Activated effector memory CD4-positive, alpha-beta T cell treated with anti-CD3 and anti-CD28 coated beads, Interleukin-2, amount 50 U/mL, for 16 hours (primary cell): ENCODE measurements at places on chromosomes 16 and 17.

DNA sequence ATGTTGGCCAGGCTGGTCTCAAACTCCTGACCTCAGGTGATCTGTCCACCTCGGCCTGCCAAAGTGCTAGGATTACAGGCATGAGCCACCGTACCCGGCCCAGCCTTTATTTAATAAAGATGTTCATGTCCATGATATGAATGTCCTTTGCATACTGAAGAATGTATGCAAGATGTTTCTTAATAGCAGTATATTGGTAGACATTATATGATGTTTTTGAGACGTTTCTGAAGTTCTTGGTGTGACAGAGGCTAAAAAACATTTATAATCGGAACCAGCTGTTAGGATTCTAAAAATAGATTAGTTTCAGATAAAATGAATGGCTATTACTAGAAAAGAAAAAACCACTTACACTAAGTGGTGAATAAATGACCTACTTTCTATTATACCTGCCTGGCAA lies 11.8 kb downstream of the PDZD9 start:
- DNase-seq: no peak

DNA sequence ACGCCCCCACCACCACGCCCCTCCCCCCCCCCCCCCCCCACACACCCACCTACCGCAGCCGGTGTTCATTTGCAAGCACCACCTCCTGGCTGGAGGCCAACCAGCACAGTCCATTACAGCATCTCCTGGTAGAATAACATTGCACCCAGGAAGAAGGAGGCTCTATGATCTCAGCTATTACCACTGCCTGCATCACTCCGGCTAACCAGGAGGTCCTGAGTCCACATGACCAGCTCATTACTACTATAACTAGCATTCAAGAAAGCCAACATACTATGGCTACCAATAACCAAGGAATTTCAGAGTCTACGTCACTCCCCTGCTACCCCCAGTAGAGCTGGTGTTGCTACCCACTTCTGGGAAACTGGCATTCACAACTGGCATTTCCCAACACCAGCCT lies 81.1 kb upstream of the ALOX12 start:
- DNase-seq: no peak

DNA sequence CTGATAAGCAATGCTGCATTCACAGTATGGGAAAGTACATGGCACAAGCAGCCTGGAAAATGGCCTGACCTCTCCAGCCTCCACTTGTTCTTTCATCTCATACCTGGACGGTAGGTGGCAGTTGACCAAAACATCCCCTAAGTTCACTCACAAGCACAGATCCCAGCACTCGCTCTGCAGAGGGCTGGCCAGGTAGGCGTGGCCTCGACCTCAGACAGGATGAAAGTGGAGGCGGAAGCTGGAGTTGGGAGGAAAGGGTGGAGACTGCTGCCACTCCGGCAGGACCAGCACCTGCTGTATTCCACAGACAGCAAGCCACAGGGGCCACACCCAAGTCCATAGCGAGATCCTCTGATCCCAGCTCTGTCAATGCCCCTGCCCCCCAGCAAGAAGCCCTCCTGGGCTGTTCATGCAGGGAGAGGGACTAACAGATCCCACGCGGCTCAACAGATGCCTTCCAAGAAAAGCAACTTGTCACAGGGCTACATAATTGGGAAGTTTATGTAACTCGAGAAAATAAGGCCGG lies 31.3 kb downstream of the ZCCHC14 start:
- peak; percentile 67 for DNase-seq

- no peak for DNase-seq
Observed at GRCh38 chr16:55499951-55500529, 8.8 kb upstream of the LPCAT2 start.

- DNase-seq: peak; percentile 67
Observed at GRCh38 chr17:29722411-29723198, 99.9 kb upstream of the CORO6 start.

DNA sequence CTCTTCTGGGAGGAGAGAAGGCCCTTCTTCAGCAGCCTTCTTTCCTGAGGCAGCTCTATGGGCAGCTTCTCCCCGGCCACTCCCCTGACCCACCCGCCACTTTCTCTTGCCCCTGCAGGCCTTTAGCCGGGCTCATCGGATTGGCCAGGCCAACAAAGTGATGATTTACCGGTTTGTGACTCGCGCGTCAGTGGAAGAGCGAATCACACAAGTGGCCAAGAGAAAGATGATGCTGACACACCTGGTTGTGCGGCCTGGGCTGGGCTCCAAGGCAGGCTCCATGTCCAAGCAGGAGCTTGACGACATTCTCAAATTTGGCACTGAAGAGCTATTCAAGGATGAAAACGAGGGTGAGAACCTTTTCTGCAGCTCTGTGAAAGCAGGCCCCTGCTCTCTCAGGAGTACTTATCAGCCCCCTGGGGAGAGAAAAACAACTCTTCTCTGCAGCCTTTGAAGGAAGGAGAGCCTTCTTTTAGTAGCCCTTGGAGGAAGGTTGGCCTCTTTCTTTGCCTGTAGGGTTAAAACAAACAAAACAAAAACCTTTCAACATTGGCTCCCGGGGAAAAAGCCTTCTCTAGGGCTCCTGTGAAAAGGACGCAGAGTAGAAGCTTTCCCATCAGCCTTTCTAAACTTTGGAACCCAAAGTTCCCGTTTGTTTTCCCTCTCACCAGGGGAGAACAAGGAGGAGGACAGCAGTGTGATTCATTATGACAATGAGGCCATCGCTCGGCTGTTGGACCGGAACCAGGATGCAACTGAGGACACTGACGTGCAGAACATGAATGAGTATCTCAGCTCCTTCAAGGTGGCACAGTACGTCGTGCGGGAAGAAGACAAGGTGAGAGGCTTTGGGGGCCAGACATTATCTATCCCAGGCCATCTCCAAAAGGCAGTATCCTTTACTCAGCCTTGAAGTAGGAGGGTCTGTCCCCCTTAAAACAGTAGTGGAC lies 12.7 kb downstream of the RNF227 start:
- peak; percentile 25 for DNase-seq

- DNase-seq: no peak
Observed at GRCh38 chr17:41528959-41529353, 848 bp upstream of the KRT19 start.

DNA sequence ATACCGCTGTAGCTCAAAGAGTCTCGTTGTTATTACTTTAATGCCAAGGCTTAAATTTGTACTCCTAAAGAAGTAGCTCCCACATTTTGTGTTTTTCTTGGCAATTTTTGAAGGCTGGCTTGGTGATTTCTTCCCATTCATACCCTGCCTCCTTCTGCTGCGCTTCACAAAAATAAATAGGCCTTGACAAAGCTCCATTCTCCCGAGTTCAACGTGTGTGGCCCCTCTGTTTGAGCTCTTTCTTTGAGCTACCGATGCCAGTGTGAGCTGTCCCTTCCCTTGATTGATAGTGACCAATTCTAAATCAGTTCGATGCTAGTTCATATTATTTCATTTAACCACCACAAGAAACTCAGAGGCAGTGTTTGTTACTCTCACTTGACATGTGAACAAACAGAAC lies 96.8 kb downstream of the MAP2K6 start:
- DNase-seq: no peak

DNA sequence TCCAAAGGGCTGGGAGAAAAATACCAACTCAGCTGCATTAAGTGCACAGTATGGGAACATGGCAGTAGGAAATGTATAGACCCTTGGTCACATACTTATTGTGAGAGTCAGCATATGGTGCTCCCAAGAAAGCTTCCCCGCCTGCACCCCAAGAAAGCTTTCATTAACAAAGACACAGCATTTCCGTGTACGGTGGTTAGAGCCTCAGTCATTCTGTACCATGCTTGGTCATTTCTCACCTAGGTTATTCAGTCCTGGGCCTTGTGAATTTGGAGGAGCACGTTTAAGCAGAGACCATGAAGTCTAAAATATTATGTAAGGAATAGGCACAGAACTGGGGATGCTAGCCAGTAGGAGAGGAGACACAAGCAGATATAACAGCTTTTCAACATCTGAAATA lies 56.1 kb downstream of the ESRP2 start:
- no peak for DNase-seq

- DNase-seq: no peak
Observed at GRCh38 chr17:2442166-2442565, 41.3 kb upstream of the MNT start.

- no peak for DNase-seq
Observed at GRCh38 chr17:50464121-50464520, 4.6 kb downstream of the CHAD start.

- DNase-seq: no peak
Observed at GRCh38 chr16:69827524-69827923, 65.4 kb downstream of the WWP2 start.

- DNase-seq: no peak
Observed at GRCh38 chr17:3973495-3974137, 9.4 kb upstream of the ATP2A3 start.

- no peak for DNase-seq
Observed at GRCh38 chr16:67089101-67089500, 20.6 kb upstream of the PHAF1 start.

GRCh38 chr16:28494121-28494851 lies at the start of gene APOBR:
TSS of gene APOBR (plus strand) at chr16:28494643. CDS start at chr16:28494682, 39 bp downstream.
- peak; percentile 93 for DNase-seq

- DNase-seq: peak; percentile 85
Observed at GRCh38 chr16:79278506-79278905, 322.0 kb downstream of the MAF start.

DNA sequence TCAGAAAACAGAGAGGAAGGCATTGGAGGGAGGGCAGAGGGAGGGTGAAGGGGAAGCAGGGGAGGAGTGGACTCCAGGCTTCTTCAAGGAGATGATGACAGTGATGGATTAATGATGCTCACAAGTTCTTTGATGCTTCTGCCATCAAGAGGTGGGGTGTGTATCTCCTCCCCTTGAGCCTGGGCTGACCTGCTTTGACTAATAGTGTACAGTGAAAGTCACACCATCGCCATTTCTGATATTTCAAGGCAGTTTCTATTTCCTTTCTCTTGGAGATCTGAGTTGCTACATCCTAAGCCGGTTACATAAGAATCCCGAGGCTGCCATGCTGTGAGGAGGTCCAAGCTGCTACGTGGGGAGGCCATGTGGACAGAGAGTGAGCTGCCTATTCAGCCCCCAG lies 312.5 kb downstream of the MAF start:
- DNase-seq: peak; percentile 56

DNA sequence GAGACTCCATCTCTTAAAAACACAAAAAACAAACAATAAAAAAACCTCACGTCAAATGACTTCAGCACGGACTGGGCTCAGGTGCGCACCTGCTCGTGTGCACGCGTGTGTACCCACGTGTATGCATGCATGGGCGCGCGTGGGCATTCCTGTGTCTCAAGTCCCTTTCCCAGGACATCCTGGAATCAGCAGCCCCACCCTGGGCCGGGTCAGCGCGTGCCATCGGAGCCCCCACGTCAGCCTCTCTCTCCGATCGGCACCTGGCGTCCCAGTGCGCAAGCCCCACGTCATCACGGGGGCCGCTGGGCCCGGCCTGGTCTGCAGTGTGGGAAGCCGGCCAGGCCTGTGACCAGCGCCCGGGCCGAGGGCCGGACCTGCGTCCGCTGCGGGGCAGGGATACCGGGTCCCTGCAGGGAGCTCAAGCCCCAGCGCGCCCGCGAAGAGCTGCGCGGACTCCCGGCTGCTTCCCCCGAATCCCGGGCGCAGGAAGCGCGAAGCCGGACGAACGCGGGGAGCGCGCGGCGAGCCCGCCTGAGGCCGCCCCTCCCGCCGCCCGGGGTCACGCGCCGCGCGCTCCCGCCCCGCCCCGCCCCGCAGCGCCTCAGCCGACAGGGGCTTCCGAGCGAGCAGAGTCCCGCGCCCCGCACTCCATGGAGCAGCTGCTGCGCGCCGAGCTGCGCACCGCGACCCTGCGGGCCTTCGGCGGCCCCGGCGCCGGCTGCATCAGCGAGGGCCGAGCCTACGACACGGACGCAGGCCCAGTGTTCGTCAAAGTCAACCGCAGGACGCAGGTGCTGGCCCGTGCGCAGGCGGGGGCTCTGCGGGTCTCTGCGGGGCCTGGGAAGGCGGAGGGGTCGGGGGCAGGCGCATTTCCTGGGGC lies at the start of gene FN3K:
Gene FN3K (plus strand): TSS at position 629 of the 880 bp plus-strand sequence. CDS start 22 bp downstream, at position 651.
- peak; percentile 75 for DNase-seq

DNA sequence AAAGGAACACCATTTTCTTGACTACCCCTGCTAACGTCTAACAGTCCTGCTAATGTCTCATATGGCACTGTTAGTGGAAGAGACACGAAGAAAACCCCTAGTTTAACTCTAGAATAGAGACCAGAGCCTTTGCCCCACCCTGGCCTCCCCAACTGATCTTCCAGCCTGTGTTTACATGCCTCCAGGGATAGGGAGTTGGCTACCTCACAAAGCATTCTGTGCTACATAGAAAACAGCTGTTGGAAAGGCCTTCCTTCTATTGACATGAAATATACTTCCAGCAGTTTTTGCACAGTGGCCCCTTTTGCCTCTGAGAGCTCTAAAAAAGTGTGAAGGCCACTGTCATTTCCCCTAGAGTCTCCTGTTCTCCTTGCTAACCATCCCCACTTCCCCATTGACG lies 73.1 kb downstream of the ASIC2 start:
- no peak for DNase-seq

- DNase-seq: peak; percentile 59
Observed at GRCh38 chr16:56948234-56948633, 13.5 kb upstream of the CETP start.

- DNase-seq: no peak
Observed at GRCh38 chr17:726271-726919, 6.0 kb upstream of the TLCD3A start.

DNA sequence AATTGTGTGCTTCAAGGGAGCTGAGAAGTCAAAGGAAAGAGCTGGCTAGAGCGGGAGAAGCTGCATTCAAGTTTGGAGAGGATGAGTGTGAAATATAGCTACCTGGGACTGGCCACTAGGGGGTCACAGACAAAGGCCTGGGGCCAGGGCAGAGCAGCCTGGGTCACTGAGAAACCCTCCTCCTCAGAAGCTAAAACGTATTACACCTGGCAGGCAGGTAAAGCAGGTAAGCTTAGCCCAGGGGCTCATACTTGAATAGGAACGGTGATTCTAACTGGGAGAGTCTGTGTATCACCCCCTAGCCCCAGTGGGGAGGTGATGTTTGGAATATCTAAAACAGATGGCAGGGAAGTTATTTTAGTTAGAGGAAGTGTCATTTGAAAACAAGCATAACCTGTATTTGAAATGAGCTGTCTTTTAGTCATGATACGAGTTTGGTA lies 6.8 kb downstream of the KRT37 start:
- DNase-seq: no peak

GRCh38 chr17:30905742-30906100 lies 317 bp downstream of the TEFM start:
- DNase-seq: peak; percentile 66

DNA sequence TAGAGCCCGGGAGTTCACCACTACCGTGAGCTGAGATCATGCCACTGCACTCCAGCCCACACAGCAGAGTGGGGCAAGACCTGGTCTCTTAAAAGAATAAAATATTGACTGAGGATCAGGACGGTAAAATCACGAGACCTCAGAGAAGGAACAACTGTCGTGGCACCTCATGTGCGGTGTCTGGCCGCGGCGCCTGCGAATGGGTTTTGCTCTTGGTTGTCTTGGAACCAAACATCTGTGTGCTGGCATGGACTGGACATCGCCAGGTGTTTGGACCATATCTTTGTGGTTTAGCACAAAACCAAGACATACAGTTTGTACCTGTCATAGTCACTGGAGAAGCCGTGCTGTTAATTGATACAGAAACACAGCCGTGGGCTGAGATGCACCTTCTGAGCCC lies 212.9 kb upstream of the CHMP6 start:
- peak; percentile 55 for DNase-seq

- DNase-seq: no peak
Observed at GRCh38 chr16:66470556-66470955, 43.5 kb downstream of the BEAN1 start.
